ENCODE measurements at places on chromosomes 2 and 18.

- no peak for DNase-seq
Measured at GRCh38 chr18:75167759-75168618, 41.0 kb downstream of the PTGR3 start.

DNA sequence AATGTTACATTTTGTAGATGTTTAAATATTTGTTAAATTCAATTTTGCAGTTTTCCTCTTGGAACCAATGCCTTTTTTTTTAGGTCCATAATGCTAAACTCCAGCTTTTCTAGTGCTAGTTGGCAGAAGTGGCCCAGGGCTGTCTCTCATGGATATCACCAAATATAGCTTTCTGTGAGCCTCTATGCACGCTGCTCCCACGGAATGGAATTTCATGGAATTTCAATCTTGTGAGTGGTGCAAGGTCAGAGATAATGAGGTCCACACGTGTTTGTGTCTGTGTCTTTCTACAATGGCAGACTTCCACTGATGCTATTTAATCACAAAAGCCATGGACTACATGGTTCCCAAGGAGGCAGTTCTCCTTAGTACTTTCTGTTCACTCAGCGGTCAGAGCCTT lies 191.5 kb upstream of the PARD3B start:
- DNase-seq = peak; percentile 31

- DNase-seq = peak; percentile 89
Measured at GRCh38 chr18:76982841-76983583, 149.6 kb downstream of the MBP start.

GRCh38 chr2:33166287-33166881 lies 219.6 kb downstream of the LTBP1 start:
- DNase-seq = peak; percentile 31

DNA sequence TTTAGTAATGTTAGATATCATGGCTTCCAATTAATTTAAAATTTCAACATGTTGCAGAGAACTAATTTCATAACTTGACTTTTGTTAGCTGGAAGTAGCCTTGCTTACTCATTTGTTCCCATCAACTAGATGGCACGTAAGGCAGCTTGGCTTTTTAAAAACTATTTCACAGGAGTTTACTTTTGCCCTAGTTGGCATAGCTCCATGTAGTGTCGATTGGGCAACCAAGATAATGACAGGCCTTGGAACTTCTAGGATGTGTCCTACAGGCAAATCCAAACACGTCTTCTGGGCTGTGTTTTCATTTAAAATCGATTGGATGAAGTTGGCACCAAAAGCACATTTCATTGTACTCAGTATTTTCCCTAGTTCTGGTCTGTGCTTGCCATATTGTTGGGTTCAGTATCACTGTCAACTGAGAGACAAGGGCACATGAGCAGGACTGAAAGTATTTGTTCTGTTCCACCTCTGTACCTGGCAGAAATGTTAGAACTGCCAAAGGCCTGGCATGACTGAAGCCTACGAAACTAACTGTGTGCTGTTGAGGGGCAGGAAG lies 29.4 kb downstream of the HADHB start:
- peak; percentile 88 for DNase-seq

- DNase-seq = peak; percentile 68
Measured at GRCh38 chr18:72867746-72868584, at the start of gene NETO1. Gene NETO1 (minus strand): TSS chr18:72867987. CDS start chr18:72867291, 696 bp downstream.

DNA sequence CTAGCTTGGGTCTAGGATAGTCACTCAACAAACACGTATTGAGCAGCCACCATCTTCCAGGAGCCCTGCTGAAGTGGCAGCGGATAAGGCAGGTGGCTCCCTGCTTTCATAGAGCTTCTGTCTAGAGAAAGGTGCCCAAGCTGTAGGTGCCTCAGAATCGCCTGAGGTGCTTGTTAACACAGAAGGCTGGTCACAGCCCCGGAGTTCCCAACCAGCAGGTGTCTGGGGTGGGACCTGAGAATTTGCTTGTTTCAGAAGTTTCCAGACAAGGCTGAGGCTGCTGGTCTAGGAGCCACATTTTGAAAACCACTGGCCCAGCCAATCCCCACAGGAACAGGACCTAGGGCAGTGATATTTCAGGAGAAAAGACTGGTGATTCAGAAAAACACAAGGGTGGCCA lies 45.3 kb upstream of the SMAD7 start:
- DNase-seq = no peak

DNA sequence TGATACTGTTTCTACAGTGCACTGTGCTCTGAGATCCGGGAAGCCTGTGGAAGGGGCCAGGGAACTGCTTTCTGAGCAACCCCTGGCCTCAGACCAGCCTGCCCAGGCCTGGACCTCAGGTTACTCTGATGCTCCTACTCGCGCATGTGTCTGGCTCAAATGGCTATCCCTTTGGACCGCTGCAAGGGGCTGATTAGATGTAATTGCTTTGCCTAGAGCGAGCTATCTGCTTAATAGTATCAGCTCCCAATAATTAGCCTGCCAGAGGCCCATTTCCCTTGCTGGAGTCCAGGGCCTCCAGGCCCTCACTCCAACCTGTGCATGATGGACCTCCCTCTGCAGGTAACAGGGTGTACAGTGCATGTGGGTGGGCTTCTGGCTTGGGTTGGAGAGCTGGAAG lies 7.2 kb upstream of the KCNK3 start:
- no peak for DNase-seq

GRCh38 chr18:28177828-28178635 lies 1.1 kb upstream of the CDH2 start:
- DNase-seq = peak; percentile 92

- peak; percentile 81 for DNase-seq
Measured at GRCh38 chr2:181106789-181107627, 126.6 kb downstream of the UBE2E3 start.

GRCh38 chr2:2041256-2041824 lies 289.7 kb downstream of the MYT1L start:
- no peak for DNase-seq

DNA sequence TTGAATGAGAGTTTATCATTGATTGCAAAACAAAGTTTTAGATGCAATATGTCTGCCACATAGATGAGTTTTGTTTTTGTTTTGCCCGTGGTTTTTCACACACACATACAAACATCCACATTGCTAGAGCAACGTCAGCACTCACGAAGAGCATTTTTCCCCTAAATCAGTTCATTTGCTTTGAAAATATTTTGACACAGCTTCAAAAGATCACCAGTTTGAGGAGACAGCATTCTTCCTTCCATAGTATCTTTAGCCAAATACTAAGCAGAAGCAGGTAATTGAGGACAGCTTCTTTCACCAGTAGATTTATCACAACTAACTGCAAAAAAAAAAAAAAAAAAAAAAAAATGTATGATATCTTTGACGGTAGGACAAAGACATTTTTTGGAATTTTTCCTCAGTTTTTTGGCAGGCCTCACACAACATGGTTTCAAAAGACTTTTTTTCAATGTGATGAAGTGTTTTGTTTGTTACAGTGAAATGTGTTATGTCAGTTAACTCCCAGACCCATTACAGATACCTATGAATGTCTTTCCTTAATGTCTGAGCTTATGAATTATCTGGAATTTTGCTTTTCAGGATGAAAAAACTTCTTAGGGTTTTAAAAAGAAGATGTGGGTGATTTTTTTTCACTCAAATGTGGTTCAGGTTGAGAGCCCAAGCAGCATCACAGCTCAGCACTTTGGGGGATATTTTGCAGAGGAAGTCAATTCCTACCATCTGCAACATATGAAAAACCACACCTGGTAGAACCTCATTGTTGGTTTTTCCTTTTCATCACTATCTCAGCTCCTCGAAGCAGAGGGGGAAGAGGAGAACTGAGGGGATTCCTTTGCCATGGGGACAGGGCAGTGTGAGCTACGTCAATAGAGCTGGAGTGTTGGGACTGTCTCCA lies 31.6 kb downstream of the AOX1 start:
- DNase-seq = no peak
